ENCODE measurements at places on chromosomes 5 and 9. TPM values are rescaled to one million over a fixed set of nuclear protein-coding genes. Genes with fewer than 3 reads are reported as not detected.

DNA sequence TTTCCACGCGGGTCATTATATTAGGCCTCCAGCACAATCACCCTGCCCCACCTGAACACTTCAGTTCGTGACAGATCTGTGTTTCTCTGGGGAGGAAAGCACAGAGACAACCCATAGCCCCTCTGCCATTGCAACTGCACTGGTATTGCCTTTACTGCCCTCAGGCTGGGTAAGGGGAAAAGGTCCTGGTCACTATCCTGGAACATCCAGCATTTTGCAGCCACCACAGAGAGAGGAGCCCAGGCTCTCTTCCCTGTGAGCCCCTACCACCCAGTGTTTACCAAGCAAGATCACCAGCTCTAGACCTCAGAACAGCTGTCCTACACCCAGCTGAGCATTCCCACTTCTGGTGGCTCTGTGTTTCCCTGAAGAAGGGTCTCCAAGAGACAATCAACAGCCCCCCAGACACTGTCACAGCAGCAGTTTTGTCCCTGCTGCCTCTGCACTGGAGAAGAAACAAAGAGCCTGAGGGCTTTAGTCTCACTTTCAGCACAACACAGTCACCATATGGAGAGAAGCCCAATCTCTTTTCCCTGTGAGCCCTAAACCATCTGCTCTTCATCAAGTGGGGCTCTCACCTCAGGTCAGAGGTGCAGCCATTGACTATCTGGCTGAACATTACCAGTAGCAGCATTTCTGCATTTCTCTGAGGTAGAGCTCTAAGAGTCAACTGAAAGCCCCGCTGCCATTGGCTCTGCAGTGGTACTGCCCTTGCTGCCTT lies 655.2 kb upstream of the FAM174A start:
- no peak for DNase-seq

The PAX5 gene
- not detected for polyA plus RNA-seq

DNA sequence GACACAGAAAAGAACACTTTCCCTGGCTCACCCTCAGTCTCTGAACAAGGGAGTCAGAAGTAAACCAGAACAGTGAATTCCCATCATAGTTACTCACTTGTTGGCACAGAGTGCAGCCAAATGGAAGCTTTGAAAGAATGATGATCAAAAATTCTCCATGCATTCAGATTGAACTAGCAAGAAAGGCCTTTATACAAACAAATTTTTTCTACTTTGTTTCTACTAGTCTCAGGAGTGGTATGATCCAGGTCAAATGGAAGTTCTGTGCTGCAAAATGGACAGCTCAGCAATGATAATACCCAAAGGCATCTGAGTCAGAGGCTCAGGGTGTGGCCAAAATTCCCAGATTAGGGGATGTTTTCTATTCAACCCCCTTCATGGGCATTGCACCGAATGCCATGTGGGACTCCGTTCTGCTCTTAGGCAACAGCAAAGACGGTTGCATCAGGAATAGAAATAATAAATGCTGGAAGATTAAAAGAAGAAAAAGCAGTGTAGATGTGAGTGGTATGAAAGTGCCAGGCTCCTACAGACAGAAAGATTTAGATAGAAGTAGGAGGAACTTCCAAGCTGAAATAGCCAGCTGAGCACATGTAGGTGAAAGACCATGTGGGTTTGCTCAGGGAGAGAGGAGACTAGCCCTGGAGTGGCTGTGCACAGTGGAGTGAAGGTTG lies 24.0 kb upstream of the ASPN start:
- peak; percentile 89 for DNase-seq

DNA sequence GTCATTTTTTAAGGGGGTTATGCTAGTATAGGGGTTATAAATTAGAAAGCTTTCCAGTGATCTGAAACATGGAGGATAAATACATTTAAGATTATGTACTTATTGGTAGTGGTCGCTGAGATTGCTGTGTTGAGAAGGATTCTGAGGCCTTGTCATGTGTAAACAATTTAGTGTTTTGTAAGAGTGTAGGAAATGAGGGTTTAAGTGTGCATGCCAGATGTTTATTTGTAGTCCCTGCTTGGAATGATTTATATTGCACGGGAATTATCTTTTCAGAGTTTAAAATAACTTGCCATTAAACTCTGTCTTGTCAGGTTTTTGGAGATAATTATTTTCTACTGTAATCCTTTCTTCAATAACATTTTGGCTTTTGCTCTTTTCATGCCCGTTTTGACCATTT lies 19.4 kb downstream of the ZNF618 start:
- no peak for DNase-seq

- DNase-seq: peak; percentile 56
Measured at GRCh38 chr5:35304291-35304690, 74.0 kb upstream of the PRLR start.

The SPAAR gene
- polyA plus RNA-seq: 2.2 TPM

The EGFL7 gene
- polyA plus RNA-seq: 55.2 TPM

The CCL21 gene
- 11.2 TPM for polyA plus RNA-seq

DNA sequence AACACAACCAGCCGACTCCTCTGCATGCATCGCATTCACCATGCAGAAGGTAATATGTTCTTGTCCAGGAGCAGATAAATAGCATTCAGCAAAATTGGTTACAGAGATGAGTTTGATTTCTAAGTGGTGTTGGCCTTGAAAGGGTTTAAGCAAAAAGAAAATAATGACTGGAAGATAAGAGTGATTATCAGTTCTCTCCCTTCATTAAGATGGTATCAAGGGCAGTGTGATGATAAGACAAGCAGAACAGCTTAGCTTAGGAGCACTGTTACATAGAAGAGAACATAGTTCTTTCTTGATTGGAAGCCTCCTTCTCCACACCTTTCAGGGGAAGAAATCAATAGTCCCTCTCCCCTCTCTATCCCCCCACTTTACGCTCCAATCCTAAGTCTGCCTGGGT lies 121.5 kb downstream of the GALNT10 start:
- DNase-seq: no peak

The KCNN2 gene
- 5.6 TPM for polyA plus RNA-seq

The SH3RF2 gene
- polyA plus RNA-seq: 4.3 TPM

- DNase-seq: no peak
Measured at GRCh38 chr5:174172152-174172551, 126.6 kb downstream of the NSG2 start.

DNA sequence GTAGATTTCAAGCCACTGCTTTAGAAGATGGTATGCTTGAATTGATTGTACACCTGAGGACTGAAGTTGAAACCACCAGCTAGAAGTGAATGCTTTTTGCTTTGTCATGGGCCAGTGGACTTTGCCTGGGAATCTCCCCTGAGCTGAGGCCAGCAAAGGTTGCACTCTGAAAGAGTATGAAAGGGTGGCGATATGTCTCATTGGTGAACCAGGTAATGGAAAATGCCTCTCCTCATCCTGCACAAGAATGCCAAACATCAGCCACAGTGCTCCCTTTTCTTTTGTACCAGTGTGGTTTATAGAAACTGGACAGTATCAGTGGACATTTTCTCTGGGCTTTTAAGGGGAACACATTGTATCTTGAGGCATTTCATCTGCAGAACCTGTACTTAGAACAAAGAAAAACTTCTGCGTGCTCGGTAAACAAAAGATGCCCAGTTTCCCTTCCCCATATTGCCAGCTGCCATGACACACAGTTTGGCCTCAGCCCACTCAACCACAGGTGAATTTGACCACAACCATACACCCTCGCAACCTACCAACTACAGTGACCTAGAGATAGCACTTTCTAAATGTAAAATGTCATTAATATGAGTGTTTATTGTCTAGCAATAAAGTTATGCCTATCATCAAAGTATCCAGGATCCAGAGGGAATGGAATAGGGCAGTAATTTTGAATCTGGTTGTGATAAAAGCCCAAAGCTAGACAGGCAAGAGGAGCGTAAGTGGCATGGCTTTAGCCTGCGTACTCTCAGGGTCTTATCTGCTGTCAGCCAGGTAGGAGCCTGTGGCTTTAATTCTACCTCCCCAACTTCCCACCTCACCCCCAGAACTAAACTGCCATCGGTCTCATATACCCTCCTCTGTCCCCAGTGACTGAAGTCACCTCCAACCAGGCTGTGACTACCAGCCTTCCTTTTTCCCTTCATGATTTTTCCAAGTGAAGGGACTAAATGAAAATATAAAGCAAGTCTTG lies 79.5 kb upstream of the LHFPL2 start:
- DNase-seq: no peak

The RXRA gene
- 30.8 TPM for polyA plus RNA-seq

- no peak for DNase-seq
Measured at GRCh38 chr9:136831002-136831719, 11.1 kb upstream of the AJM1 start.

DNA sequence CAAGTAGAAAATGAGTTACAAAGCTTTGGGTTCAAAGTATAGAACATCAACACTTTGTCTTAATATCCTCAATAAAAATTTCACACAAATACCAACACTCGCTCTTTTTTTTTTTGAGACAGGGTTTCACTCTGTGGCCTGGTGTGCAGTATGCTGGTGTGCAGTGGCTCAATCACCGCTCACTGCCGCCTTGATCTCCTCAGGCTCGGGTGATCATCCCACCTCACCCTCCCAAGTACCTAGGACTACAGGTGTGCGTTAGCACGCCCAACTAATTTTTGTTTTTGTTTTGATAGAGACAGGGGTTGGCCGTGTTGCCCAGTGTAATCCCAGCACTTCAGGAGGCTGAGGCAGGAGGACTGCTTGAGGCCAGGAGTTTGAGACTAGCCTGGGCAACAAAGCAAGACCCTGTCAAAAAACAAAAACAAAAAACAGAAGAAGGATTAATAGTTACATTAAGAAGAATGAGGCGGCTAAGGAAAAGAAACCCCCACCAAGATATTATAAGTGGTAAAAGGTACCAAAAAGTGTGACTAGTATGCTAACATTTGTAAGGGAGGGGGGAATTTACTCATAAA lies 20.3 kb downstream of the FNBP1 start:
- no peak for DNase-seq

The SLC24A2 gene
- not detected for polyA plus RNA-seq

The N4BP3 gene
- polyA plus RNA-seq: 12.9 TPM

DNA sequence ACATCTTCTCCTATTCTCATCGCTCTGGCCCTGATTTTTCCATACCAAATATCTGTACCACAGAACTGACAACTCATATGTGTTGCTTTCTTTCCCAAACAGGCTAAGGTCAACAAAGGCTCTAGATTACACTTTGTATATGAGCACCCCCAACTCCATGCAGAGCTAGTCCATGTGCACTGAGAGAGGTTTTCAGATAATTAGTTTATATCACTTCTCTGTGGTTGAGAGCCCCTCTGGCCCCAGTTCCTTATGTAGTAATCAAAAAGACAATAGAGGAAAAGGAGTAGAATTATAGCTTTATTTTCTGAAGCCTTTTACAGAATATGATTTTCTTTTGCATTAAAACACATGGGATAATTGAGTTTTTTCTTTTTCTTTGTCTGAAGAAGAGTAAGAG lies 120.0 kb downstream of the TRIO start:
- DNase-seq: no peak

- no peak for DNase-seq
Measured at GRCh38 chr5:62257020-62257367, 49.0 kb upstream of the KIF2A start.

DNA sequence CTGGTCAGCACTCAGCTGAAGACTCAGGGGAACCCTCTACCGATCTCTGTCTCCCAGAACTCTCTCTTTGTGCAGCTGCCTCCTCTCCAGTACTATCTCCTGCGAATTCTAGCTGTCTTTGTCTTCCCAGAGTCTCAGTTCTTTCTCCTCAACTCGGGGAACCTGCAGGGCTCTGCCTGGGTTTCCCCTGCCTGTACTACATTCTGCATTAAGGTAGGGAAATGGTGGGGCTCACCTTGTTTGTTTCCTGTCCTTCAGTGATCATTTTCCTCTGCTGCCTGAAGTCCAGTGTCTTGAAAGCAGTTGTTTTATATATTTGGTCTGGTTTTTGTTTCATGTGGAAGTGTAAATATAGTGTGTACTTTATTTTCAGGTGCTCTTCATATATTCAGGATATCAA lies 43.1 kb upstream of the IGFBPL1 start:
- no peak for DNase-seq

- DNase-seq: no peak
Measured at GRCh38 chr9:81871695-81872094, 56.5 kb upstream of the SPATA31D4 start.

The SLC6A3 gene
- polyA plus RNA-seq: not detected

The LECT2 gene
- polyA plus RNA-seq: not detected

The TAF1L gene
- not detected for polyA plus RNA-seq

The OGN gene
- polyA plus RNA-seq: 509 TPM

GRCh38 chr9:83130541-83130940 lies 67.6 kb upstream of the RASEF start:
- DNase-seq: no peak

GRCh38 chr5:159616952-159617351 lies 286.7 kb upstream of the IL12B start:
- no peak for DNase-seq

DNA sequence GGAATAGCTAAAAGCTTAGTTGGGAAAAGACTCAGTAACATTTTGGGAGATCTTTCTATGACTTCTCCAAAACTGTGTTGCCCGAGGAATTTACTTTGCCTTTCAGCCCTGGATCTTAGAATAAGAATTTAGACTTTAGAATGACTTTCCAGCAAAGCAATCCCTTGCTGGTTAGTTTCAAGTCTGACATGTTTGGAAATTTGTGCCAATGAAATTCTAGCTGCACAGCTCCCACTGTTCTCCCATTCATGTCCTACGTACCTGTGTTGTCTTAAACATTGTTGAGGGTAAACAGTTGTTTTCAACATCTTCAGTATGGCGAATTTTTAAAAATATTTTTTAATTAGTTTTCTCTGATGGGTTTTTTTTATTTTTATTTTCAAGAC lies 111.4 kb downstream of the CCDC192 start:
- DNase-seq: no peak

DNA sequence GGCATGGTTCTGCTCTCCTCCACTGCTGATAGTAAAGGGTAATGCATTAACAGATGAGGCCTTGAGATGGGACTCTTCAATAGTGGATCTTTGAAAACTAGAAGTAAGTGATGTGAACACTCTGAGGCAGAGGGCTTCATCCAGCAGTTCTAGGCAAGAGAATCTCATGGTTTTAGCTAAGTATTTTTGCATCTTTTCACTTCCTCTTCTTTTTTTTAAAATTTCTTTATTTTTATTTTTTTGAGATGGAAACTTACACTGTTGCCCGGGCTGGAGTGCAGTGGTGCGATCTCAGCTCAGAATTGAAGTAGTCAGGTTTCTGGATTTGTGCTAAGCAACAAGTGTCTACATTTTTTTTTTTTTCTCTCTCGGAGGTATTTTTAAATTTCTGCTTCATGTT lies 101.9 kb downstream of the MTRR start:
- no peak for DNase-seq

The GARIN3 gene
- not detected for polyA plus RNA-seq

- DNase-seq: no peak
Measured at GRCh38 chr5:86971034-86971571, 296.6 kb upstream of the RASA1 start.

The MAML1 gene
- 27.0 TPM for polyA plus RNA-seq

DNA sequence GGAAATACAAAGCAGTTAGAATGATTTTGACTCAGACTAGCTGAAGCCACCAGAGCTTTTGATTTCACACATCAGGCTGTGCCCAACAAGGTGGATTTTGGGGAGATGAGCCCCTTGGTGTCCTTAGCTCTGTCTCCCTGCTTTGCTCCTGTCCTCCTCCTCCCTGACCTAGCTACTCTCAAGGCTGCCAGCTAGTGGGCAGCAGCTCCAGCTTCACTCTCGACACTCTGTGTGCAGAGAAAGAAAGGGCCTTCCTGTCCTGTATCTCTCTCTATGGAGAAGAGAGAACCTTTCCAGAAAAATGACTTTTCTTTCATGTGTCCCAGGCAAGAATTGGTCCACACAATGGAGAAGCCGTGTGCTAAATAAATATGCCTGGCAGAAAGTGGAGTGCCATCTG lies 446.2 kb downstream of the SEMA5A start:
- DNase-seq: no peak

Measured in muscle of arm (tissue), 14 donors.